SJCRH30 (cell line): ENCODE measurements at places on chromosomes 5 and 9. TPM values are rescaled to one million over a fixed set of nuclear protein-coding genes. Genes with fewer than 3 reads are reported as not detected.

CCDC152 gene
- 0.20 and 0.23 TPM in 2 replicates for total RNA-seq

SPATA31A3 gene
- 0.04 TPM in 1 of 2 replicates, not detected in the other for total RNA-seq

PCDH12 gene
- 0.25 and 0.42 TPM in 2 replicates for total RNA-seq

GRM6 gene
- not detected in 2 replicates for total RNA-seq

PRELID2 gene
- total RNA-seq = 0.06 TPM in 1 of 2 replicates, not detected in the other

DOK3 gene
- 3.0 and 6.2 TPM in 2 replicates for total RNA-seq

FOXD4 gene
- 1.4 TPM in 2 replicates for total RNA-seq

PIP5K1B gene
- 0.18 and 0.36 TPM in 2 replicates for total RNA-seq

LRRC19 gene
- total RNA-seq = not detected in 2 replicates

FAM200C gene
- 10.3 and 10.4 TPM in 2 replicates for total RNA-seq

LCN12 gene
- total RNA-seq = not detected in 2 replicates

SPINK6 gene
- not detected in 2 replicates for total RNA-seq

GAPT gene
- total RNA-seq = not detected in 2 replicates

TAF11L5 gene
- not detected in 2 replicates for total RNA-seq

ADAMTS6 gene
- total RNA-seq = 6.0 and 7.2 TPM in 2 replicates

GPR150 gene
- total RNA-seq = not detected in 2 replicates

PCDHGA2 gene
- total RNA-seq = 0.71 and 1.0 TPM in 2 replicates

GRXCR2 gene
- total RNA-seq = not detected in 2 replicates

NOXA1 gene
- total RNA-seq = not detected in 2 replicates

TNC gene
- 181 and 189 TPM in 2 replicates for total RNA-seq

TXNDC8 gene
- not detected in 2 replicates for total RNA-seq

TSSK1B gene
- 0.08 TPM in 1 of 2 replicates, not detected in the other for total RNA-seq

NEURL1B gene
- total RNA-seq = 17.8 and 18.8 TPM in 2 replicates

RNF20 gene
- 48.1 and 51.3 TPM in 2 replicates for total RNA-seq

CTXN3 gene
- not detected in 2 replicates for total RNA-seq

TMEM215 gene
- total RNA-seq = not detected in 2 replicates

IL9 gene
- not detected in 2 replicates for total RNA-seq

PLPP7 gene
- 1.8 TPM in 2 replicates for total RNA-seq

RRAGA gene
- 39.7 and 44.2 TPM in 2 replicates for total RNA-seq

OTULINL gene
- total RNA-seq = 20.7 and 21.5 TPM in 2 replicates

INSYN2B gene
- total RNA-seq = 0.05 and 0.14 TPM in 2 replicates

IL31RA gene
- total RNA-seq = 0.18 TPM in 1 of 2 replicates, not detected in the other

PCDHGB2 gene
- total RNA-seq = 8.9 and 9.8 TPM in 2 replicates

PCDHGA5 gene
- 4.7 and 6.9 TPM in 2 replicates for total RNA-seq

MEIKIN gene
- not detected in 2 replicates for total RNA-seq

GARNL3 gene
- total RNA-seq = 3.3 and 4.6 TPM in 2 replicates

CDC20B gene
- total RNA-seq = 0.02 TPM in 1 of 2 replicates, not detected in the other

GHR gene
- 31.2 and 34.0 TPM in 2 replicates for total RNA-seq

GNA14 gene
- total RNA-seq = not detected in 2 replicates

HAPLN1 gene
- 0.53 and 1.6 TPM in 2 replicates for total RNA-seq

SPINK4 gene
- total RNA-seq = not detected in 2 replicates

DND1 gene
- 0.41 and 1.8 TPM in 2 replicates for total RNA-seq

ZFP37 gene
- total RNA-seq = 9.4 and 10.1 TPM in 2 replicates

FBP1 gene
- not detected in 2 replicates for total RNA-seq

PRUNE2 gene
- 24.5 and 25.0 TPM in 2 replicates for total RNA-seq

MPDZ gene
- total RNA-seq = 34.4 and 39.6 TPM in 2 replicates

CNOT8 gene
- total RNA-seq = 64.4 and 65.5 TPM in 2 replicates

SLC25A51 gene
- total RNA-seq = 31.0 and 33.8 TPM in 2 replicates

OR13C4 gene
- total RNA-seq = not detected in 2 replicates

PCDHGA7 gene
- 3.6 and 4.7 TPM in 2 replicates for total RNA-seq

OBP2A gene
- total RNA-seq = not detected in 2 replicates

ADAMTS12 gene
- total RNA-seq = 16.8 and 17.5 TPM in 2 replicates

KIF4B gene
- total RNA-seq = 0.02 and 0.03 TPM in 2 replicates
